ENCODE measurements at places on chromosomes 1 and 21.

GRCh38 chr1:23400324-23401114, 24.0 kb downstream of the TCEA3 start:
- DNase-seq: no peak

- peak; percentile 52 for DNase-seq
Measured at GRCh38 chr21:44702111-44702972, 5.4 kb downstream of the KRTAP10-12 start.

- no peak for DNase-seq
Measured at GRCh38 chr1:200294241-200294640, 115.6 kb downstream of the ZNF281 start.

- no peak for DNase-seq
Measured at GRCh38 chr1:39933956-39934941, 20.7 kb upstream of the MFSD2A start.

- DNase-seq: no peak
Measured at GRCh38 chr1:109096120-109096519, 5.6 kb downstream of the TMEM167B start.

DNA sequence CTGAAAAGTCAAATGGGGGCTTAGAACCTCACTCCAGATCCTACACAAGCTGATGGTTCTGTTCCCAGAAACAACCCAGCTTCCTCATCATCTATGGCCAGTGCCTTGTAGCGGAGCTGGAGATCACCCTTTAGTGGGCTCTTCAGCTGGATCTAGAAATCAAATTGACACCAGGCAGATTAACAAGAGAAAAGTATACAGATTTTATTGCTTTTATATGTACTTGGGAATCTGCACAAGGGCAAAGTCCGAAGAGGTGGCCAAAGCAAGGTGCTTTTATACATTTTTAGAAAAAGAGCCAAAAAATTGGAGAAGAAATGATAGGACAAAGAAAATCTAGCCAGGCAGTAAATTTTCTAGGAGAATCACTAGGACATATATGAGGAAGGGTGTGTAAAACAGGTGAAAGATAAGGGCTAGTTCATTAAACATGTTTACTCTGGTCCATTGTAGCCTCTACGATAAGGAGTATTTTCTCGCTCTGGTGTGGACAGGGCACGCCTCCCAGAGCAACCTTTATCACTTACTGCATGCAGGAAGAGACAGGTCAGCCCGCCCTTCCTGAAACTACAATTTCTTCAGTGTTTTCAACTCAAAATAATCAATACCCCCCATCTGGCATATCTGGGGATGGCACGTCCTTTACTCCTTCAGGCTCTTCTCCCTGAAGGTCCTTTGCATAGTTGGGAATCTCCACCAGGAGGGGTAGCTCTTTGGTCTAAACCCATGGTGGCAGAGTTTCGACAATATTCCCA, 14.0 kb upstream of the LGALS8 start:
- no peak for DNase-seq

DNA sequence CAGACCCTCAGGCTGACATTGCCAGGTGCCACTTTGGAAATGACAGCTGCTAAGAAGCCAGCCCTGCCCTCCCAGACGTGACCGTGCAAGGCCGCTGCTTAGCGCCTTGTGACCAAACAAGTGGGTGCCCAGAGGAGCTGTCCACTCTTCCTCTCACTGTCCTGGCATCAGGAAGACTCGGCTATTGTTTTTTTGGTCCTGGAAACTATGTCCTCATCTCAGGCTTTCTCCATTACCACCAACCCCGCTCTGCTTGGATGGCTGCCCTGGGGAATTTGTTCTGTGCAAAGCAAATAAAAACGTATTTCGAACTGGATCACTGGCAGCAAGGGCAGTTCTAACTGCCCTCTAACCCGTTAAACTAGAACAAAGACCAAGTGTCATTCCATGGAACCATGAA, 13.7 kb upstream of the TENT5C start:
- no peak for DNase-seq

GRCh38 chr1:2465371-2466269, 10.5 kb upstream of the PLCH2 start:
- no peak for DNase-seq

DNA sequence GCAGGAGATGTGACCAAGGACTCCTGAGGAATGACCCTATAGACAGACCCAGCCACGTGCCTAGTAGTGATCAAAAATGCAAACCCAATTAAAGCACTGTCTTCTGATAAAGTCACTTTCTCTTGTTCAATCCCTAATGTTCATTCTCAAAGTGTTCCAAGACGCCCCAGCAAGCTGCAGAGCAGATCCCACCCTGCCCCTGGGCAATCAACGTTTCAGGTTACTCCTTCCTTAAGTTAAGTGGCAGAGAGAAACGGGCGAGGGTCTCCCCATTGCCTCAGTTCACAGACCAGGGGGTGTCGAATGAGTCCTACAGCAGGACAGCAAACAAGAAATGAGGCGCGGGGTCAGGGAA, 699 bp upstream of the RGS2 start:
- peak; percentile 30 for DNase-seq

DNA sequence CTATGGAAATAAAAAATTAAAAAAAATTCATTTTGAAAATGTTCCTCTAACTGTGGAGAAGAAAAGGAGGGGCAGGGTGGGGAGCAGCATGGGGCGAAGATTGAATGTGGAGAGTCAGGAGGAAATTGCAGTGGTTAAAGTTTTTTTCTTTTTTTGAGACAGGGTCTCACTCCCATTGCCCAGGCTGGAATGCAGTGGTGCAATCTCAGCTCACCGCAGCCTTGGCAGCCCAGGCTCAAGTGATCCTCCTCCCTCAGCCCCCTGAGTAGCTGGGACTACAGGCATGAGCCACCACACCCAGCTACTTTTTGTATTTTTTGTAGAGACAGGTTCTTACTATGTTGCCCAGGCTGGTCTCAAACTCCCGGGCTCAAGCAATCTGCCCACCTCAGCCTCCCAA, 67.6 kb downstream of the ADSS2 start:
- DNase-seq: no peak

- peak; percentile 5 for DNase-seq
Measured at GRCh38 chr1:194300776-194301175, 1114.4 kb upstream of the B3GALT2 start.

DNA sequence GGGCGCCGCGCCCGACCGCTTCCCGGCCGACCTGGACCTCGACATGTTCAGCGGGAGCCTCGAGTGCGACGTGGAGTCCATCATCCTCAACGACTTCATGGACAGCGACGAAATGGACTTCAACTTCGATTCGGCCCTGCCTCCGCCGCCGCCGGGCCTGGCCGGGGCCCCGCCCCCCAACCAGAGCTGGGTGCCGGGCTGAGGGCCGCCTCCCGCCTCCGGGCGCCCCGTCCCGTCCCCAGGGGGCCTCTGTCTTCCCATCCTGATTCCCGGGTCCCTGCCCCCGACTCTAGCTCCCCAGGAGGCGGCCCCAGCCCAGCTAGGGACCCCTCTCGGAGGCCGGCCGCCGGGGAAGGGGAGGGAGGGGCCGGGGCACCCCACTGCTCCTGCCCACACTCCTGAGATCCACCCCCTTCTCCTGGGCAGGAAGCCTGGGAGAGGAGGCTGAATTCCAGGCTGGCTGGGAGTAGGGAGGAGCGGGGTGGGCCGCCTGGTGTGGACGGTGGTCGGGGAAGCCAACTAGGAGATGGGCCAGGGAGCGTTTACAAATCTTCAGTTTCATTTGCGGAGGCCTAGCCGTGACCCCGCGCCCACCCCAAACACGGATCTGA, 21.4 kb downstream of the FOXO6 start:
- no peak for DNase-seq

- DNase-seq: no peak
Measured at GRCh38 chr1:5733596-5733995, 258.6 kb downstream of the NPHP4 start.

DNA sequence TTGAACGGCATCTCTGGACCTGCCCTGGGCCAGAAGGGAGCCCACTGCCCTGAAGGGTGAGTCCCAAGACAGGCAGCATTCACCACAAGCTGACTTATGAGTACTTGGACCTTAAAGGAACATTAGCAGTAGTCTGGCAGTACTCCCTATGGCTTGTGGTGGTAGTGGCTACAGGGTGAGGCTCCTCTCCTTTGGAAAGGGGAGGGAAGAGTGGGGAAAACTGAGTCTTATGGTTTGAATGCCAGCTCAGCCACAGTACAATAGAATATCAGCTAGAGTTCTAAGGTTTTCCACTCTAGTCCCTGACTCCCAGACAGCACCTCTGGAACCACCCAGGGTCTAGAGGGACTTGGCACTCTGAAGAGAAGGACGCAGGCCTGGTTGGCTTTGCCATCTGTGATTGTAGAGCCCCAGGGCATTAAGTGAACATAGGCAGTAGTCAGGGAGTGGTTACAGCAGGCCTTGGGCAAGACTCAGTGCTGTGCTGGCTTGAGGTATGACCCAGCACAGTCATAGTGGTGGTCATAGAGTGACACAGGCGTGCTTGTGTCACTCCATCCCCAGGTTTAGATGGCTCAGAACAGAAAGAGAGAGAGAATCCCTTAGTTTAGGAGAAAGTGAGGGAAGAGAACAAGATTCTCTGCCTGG, 31.0 kb downstream of the CD53 start:
- DNase-seq: no peak

- no peak for DNase-seq
Measured at GRCh38 chr1:182381962-182382819, 9.4 kb downstream of the GLUL start.

- peak; percentile 33 for DNase-seq
Measured at GRCh38 chr1:44318097-44319088, 36.7 kb downstream of the ERI3 start.

- no peak for DNase-seq
Measured at GRCh38 chr1:200980452-200980772, 43.1 kb downstream of the KIF21B start.

DNA sequence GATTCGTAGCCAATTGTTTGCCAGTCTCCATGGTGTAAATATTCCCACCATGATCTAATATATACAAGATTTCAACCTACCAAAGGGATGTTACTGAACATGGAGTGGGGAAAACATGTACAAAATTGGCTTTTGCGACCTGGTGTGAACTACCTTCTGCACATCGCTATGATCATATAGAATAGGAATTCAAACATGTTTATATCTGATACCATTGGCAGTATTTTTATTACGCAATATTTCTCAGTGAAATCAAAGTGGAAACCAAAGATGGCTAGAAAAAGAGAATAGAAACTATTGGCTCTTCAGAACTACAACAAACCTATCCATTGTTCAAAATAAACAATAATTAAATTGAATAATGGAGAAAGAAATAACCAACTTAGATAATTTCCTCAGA, 285.1 kb downstream of the TPR start:
- no peak for DNase-seq

GRCh38 chr1:6178751-6179563, 1.2 kb downstream of the CHD5 start:
- DNase-seq: peak; percentile 20

DNA sequence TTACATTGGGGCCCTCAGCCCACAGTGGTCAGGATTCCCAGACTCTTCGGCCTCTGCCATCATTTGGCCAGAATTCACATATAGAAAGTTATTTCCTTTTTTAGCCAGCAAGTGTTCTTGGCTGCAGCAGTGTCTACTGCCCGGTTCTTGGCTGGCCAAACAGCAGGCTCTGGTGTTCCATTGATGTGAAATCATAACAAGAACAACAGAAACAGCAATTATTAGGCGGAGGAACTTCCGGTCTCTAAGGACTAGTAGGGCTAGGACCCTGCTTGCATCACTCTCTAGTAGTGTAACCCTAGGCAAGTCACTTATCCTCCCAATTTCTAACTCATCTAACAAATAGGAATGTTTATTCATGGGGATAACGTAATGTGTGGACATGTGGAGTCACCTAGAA, 8.7 kb upstream of the GJA5 start:
- DNase-seq: no peak

- no peak for DNase-seq
Measured at GRCh38 chr1:28173980-28174297, 2.6 kb downstream of the PTAFR start.

DNA sequence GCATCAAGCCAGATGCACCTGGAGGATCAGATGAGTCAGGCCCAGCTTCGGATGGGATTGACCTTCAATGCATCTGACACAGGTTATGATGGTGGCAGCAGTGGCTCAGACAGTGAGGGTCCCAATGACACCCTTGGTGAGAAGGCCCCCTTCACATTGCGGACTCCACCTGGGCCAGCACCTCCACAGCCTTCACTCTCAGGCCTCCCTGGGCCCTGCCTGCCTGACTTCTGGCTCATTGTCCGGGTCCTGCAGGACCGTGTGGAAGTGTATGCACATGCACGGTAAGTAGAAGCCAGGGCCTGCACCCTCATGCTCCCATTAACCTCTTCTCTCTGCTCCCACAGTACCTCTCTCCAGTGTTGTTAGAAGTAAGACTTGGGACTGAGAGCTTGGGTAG, 20.8 kb downstream of the HYI start:
- no peak for DNase-seq

- DNase-seq: no peak
Measured at GRCh38 chr1:8455700-8456307, 137.9 kb downstream of the SLC45A1 start.

- DNase-seq: no peak
Measured at GRCh38 chr1:17094664-17095063, 24.6 kb downstream of the PADI2 start.

DNA sequence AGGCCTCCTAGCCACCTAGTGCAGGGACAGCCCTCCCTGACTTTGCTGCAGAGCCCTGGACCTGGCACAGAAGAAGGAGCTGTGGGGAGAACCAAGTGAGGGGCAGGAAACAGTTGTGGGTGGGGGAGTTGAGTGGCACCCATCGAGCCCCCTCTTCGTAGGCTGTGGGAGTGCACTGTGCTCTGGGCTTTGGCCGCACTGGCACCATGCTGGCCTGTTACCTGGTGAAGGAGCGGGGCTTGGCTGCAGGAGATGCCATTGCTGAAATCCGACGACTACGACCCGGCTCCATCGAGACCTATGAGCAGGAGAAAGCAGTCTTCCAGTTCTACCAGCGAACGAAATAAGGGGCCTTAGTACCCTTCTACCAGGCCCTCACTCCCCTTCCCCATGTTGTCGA, 1.2 kb downstream of the DUSP23 start:
- DNase-seq: no peak

- no peak for DNase-seq
Measured at GRCh38 chr1:206495011-206495461, 12.3 kb upstream of the RASSF5 start.

- DNase-seq: no peak
Measured at GRCh38 chr1:194866153-194866552, 1679.7 kb upstream of the B3GALT2 start.
